CD4-positive, alpha-beta T cell treated with Interleukin-2 at 100 ng/mL for 4 hours (primary cell): ENCODE measurements at places on chromosomes 13 and 19.

- DNase-seq: no peak
Measured at GRCh38 chr13:24922387-24922744, 158.4 kb downstream of the RNF17 start.

GRCh38 chr13:29402166-29402636, 193.3 kb downstream of the SLC7A1 start:
- no peak for DNase-seq

GRCh38 chr13:45040622-45041021, 51.3 kb downstream of the GPALPP1 start:
- no peak for DNase-seq

DNA sequence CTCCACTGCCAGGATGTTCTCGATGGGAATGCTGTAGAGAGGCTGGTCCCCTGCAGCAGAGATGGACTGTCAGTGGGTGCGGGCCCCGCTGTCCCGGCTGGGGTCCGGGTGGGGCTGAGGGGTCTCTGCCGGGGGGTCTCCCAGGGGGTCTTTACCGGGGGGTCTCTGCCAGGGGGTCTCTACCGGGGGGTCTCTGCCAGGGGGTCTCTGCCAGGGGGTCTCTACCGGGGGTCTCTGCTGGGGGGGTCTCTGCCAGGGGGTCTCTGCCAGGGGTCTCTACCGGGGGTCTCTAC, 25.7 kb upstream of the C13orf46 start:
- DNase-seq: no peak

DNA sequence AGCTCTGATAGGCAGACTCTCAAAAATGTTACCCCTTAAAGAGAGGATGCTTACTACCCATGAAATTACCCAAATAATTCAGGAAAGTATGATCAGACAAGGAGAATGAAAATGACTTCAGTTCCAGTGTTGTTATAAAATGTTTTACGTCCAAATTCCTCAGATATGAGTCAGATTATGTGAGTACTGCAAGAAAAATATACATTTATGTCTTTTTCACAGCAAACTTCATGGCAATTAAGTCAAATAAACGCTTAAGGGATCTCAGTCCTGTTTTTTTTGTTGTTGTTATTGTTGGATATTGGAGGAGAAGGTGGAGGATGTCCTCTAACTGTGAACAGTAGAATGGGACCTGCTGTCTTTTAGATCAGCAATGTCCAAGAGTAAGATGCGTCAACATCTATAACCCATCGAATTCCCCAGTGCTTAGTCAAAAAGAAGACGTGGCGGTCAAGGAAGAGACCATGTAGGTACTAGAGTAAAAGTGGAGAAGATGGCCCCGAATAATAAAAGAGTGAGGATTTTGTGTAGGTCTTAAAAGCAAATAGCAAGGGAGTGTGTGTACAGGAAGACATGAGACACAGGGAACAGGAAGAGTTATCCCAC, 215.4 kb upstream of the IRS2 start:
- DNase-seq: no peak

DNA sequence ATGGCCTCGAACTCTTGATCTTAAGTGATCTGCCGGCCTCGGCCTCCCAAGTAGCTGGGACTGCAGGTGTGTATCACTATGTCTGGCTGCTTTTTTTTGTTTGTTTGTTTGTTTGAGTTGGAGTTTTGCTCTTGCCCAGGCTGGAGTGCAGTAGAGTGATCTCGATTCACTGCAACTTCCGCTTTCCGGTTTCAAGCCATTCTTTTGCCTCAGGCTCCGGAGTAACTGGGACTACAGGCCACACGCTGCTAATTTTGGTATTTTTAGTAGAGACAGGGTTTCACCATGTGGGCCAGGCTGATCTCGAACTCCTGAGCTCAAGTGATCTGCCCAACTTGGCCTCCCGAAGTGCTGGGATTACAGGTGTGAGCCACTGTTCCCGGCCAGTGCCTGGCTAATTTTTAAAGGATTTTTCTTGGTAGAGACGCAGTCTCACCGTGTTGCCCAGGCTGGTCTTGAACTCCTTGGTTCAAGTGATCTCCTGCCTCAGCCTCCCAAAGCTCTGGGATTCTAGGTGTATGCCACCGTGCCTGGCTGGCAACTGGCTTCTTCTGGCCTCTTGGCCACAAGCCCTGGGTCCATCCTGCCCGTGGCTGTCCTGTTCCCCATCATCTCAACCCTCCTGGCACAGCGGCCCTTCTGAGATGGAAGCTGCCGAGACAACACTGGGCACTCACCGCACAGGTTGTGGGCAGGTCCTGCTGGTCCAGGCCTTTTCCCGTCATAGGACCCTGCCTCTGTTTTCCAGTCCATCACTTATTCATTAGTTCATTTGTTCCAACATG, 11.5 kb downstream of the TECR start:
- DNase-seq: no peak

DNA sequence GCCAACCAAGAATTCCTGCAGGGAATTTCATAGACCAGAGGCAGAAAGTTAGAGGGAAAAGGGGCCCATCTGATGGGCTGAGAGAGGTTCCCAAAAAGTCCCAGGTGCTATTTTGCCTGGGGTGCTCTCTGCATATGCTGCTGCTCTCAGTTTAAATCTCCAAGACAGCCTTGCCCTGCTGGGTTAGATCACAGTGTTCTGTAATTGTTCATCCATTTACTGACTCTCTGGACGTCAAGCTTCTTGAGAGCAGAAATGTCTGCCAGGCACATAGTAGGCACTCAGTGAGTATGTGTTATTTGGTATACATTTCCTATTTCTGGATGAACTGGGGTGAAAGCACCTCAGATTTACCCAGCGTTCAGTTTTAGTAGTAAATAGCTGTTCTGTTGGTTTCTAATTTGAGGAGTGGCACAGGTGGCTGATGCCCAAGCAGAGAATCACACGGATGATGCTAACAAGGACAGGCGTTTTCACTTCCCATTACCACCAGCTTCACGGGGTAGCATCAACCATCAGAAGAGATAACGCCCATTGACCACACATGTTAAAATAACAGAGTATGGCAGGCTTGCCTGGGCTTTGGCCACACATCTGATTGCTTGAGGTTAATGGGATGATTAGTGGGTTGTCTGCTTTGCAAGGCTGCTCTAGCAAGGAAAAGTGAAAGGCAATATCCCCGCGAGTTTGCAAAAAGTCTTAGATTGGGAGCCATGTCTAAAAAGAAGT, 161.1 kb downstream of the SLC7A1 start:
- DNase-seq: no peak

- DNase-seq: no peak
Measured at GRCh38 chr13:79267560-79267959, 138.5 kb downstream of the RBM26 start.

GRCh38 chr19:30518965-30519606, 146.9 kb downstream of the ZNF536 start:
- no peak for DNase-seq

GRCh38 chr13:42880056-42880605, 98.7 kb downstream of the FAM216B start:
- DNase-seq: no peak

DNA sequence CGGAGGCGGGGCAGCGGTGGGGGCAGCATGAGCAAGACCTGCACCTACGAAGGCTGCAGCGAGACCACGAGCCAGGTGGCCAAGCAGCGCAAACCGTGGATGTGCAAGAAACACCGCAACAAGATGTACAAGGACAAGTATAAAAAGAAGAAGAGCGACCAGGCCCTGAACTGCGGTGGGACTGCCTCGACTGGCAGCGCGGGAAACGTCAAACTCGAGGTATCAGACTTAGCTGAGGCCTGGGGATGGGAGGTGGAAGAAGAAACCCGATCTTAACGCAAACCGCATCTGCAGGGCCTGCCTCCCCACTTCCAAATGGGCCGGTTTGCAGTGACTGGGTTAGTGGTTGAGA, 693 bp downstream of the RFXAP start:
- peak; percentile 25 for DNase-seq
